Cortex of kidney (tissue), 1 donor: ENCODE measurements at places on chromosomes 12 and 14.

DNA sequence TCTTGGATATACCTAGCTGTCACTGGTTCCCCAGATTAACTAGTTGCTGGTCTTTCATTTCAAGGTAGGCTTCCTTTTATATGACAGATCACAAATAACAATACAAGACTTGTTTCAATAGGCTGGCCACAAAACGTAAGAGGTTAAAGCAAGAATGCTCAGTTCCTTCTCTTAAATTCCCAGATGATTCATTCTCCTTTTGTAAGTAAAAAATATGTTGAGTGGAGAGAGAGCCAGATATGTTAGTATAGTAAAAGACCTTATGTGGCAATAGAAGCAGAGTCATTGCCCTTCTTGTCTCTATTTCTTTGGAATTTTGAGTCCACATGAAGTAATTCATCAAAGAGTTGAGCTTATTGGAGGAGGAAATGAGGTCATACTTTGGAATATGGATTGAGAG lies 939.0 kb upstream of the ATXN7L3B start:
- no peak for DNase-seq

- no peak for DNase-seq
Observed at GRCh38 chr12:129527506-129527905, 376.3 kb downstream of the TMEM132D start.

DNA sequence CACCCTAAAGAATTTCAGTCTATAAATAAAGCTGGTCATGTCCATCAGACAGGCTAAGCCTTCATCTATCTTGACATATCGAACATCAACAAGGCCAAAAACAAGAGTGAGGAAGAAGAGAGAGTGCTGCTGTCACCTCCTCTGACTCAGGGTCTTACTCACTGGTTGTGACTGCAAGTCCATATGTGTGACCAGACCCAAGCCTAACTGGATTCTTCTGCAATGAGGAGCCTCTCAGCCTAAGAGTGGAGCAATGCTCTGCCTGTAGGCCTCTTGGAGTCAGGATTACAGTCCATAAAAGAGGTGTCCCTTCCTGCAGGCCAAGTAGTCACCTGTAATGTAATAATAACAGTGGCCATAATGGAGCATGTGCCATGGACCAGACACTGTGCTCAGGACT lies 121.2 kb upstream of the SLC35F4 start:
- no peak for DNase-seq

DNA sequence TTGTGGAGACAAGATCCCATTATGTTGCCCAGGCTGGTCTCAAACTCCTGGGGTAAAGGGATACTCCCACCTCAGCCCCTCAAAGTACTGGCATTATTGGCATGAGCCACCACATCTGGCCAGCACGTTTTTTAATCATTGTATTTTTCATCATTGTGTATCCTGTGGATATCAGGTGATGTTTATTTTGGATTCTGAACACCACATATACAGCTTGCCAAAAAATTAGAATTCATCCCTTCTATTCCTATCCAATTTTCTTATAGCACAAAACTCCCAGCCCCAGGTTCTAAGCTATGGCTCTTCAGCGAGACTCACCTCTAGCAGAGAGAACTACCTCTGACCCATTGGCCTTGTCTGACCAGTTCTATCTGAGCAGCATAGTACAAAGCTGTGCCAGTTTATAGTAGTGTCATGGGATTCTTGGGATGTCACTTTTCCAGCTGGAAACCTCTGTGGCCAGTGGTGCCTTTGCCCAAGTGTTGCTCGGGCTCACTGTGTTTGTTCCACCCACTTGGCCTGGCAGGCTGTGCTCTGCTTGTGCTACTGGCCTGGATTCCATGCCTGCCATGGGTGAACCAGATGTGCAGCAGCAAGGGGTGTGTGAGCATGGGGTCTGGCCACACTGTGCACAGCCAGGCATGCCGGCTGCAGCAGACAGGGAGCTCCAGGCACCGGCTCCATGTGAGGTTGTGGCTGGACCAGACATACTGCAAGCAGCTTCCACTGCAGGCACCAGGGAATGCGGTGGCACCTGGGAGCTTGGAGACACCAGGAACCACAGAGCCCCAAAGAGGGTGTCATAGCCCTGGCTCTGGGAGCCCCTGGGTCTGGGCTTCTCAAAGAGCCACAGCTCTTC lies 37.2 kb downstream of the TIMELESS start:
- no peak for DNase-seq

DNA sequence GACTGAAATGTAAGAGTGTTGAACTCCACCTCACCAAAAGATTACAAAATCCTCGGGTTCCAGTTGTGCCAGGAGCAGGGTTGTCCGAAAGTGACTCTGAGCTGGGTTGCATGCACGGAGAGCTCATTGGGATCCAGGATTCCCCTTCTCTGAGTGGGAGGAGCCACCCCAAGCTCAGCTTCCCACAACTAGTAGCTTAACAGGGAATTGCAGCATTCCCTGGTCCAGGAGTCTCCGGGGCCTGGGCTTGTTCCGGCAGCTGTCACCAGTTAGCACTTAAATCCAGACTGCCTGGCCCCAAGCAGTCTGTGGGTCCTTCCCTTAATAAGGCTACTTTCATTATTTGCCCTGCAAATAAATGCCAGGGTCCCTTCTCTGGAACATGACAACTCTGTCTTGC lies 50.1 kb downstream of the CD9 start:
- no peak for DNase-seq

GRCh38 chr14:94936901-94937685 lies 167.2 kb upstream of the GSC start:
- no peak for DNase-seq

DNA sequence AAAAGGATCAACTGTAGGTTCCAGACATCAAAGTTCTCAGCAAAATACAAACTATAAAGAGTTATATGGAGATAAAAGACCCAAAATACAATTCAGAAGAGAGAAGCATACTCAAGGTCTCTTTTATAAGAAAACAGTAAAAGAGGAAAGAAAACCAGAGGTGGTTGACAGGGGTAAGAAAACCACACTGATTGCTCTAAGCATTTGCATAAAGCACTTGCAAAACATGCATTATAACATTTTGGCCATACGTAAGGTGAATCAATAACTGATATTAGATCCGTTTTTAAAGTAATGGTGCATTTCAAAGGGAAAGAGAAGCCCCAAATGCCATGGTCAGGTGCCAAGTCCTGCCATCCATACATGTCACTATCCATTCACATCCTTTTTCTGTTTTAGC lies 5.9 kb downstream of the DDHD1 start:
- no peak for DNase-seq

DNA sequence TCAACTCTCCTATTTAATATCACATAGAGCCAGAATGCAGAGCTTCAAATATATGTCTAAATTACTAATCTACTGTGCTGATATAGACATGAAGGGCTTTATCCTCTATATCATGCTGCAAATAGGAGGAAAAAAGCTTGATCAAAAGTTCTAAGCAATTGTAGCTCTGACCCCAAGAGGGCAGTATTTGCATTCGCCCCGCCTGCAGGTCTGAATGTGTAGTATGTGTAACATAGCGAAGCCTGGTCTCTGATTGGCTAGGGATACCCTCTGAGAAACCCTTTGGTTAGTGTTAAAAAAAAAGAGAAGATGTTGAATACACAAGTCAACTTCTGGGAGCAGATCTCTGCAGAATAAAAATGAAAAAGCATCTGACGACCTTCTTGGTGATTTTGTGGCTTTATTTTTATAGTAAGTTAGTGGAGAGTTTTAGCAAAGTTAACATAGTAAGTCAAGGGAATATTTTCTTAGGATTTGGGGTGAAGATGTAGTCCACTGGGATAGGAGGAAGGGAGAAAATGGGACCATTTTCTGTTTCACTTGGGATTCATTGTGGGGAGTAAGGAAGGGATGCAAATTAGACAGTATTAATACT lies 151.6 kb upstream of the OR4E1 start:
- no peak for DNase-seq
